Bronchial epithelial cell (primary cell): ENCODE measurements at places on chromosomes 1 and 21. TPM values are rescaled to one million over a fixed set of nuclear protein-coding genes. Genes with fewer than 3 reads are reported as not detected.

The CELA3A gene
- not detected in 2 replicates for total RNA-seq

The ADARB1 gene
- total RNA-seq: 10.0 and 14.0 TPM in 2 replicates

The AIRE gene
- total RNA-seq: not detected in 2 replicates

The ZRANB2 gene
- 30.8 and 45.1 TPM in 2 replicates for total RNA-seq

The ACTA1 gene
- not detected in 2 replicates for total RNA-seq

The FMO5 gene
- total RNA-seq: 0.51 TPM in 1 of 2 replicates, not detected in the other

The FOXD3 gene
- total RNA-seq: not detected in 2 replicates

The RGS13 gene
- total RNA-seq: not detected in 2 replicates

The LINGO4 gene
- total RNA-seq: under 0.01 TPM in 1 of 2 replicates, not detected in the other

- no peak for DNase-seq
Observed at GRCh38 chr1:212938846-212939245, 11.5 kb upstream of the VASH2 start.

DNA sequence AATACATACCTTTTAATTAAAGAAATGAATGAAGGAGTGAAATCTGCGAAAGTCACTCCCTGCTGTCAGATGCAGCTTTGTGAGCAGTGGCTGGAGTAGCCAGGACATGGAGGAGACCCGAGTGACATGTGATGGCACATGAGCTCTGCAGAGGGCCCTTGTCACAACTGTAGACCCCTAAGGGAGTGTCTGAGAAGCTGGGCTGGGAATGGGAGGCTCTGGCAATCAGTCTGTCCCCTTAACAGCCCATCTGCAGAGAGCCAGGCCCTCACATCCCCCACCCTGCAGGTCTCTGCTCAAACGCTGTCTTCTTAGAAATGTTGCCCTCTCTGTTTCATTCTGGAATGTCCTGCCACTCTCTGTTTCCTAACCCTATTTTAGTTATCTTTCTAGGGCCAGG is 124.3 kb downstream of the HMGB4 start:
- DNase-seq: no peak

DNA sequence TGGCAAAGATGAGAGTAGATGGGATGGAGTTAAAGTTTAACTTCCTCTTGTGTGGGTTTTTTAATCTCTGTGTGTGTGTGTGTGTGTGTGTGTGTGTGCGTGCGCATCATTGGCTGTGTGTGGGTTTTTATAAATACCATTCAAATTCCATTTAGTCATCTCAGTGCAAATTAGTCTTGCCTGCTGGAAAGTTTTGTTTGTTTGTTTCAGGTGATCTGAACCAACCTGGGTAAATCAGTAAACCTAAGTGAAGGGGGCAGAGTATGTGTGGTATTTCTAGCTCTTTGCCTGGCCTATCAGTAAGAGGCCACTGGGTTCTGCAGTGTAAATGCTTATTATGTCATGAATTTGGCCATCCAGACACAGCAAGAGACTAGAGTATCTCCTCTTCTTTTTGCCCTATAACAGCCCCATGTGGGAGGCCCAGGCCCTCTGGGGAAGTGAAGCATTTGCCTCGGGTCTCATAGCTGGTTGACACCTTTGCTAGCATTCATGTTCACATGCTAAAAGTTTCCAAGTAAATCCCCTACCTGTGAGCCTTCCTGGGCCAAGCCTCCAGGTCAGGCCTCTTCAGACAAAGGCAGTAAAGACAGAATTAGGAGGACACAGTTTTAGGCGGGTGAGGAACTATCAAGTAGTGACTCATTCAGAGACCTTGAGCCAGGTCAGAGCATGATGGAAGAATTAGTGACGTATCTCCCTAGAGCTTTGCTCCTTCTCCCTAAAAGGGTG is 14.7 kb downstream of the INTS3 start:
- no peak for DNase-seq

DNA sequence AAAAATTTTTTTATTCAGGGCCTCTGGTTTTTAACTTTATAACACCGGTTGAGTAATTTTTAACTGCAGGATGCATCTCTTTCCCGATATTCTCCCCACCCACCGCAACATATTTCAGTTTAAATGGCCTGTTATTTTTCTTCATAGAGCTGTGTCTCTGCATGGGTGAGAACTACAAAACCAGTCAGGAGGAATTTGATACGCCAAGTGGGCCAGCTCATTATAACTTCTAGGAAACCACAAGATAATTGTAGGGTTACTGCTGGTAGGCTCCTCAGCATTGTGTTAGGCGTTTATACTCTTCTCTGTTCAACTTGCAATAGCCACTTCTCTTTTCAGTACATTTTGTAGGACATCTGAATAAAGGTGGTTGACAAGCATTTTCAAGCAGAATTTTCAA is 169.7 kb downstream of the PBX1 start:
- DNase-seq: no peak

DNA sequence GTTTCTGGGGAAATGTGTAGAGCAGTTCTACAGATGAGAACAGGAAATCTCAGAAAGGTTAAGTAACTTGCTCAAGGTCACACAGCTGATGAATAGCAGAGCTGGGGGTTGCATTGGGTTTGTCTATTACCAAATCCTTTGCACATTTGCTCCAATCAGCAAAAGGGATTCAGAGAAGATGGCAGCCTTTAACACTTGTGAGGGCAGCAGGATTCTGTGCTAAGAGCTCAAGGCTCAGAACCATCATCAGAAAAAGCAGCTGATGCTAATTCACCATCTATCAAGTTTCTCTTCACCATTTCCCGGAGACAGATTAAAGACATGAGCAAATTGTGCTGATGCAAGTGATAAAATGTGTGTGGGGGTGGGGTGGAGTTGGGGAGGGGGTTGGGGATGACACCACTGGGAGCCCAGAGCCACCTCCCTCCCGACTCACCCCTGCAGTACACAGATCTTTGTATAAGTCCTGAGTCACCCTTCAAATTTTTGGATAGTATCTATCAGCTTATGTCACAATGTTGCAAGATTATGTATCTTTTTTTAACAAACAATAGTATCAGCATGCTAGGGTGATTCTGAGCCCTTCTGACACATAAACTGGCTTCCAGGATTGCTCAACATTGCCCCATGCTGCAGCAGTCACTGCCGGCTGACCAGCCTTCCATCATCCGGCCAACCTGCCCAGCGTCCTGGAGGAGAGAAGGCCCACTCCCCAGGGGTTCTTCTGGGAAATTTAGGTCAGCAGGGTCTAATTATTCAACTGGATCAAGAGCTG is 2.8 kb upstream of the SPSB1 start:
- peak; percentile 90 for DNase-seq

DNA sequence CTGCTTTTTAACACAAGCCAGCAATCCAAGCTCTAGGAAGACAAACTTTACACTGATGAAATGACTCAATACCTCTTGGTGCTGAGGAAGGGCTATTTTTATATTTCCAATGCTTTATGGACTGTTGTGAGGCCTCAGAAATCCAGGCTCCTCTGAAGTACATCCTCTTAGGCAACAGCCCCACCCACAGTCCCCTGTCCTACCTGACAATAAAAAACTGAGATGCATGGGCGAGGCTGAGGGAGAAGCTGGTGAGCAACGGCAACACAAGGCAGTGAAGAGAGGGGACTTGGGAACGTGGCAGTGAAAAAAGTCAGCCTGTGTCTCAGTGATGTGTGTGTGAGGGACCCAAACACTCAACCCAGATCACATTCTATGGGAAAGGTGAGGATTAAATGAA is 10.1 kb upstream of the CPT2 start:
- DNase-seq: no peak

DNA sequence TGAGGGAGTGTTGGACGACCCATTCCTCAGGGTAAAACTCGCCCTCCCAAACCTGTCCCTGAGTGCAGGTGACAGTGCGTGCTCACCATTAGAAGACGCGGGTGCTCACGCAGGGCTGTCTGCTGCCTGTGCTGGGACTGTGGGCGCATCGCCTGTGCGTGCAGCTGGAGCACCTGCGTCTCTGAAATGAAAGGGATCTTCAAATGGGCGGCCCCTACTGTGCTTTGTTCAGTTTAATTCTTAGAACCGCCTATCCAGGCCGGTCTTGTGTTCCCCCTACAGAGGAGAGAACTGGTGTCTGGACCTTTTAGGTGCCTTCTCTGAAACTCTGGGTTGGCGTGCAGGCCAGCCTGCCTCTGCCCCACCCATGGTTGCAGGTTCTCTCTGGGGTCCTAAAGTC is 125.8 kb downstream of the PCBP3 start:
- no peak for DNase-seq

- peak; percentile 73 for DNase-seq
Observed at GRCh38 chr1:67753776-67754525, 69.0 kb downstream of the GADD45A start.

- DNase-seq: peak; percentile 45
Observed at GRCh38 chr1:56375326-56375804, 204.0 kb downstream of the PLPP3 start.

DNA sequence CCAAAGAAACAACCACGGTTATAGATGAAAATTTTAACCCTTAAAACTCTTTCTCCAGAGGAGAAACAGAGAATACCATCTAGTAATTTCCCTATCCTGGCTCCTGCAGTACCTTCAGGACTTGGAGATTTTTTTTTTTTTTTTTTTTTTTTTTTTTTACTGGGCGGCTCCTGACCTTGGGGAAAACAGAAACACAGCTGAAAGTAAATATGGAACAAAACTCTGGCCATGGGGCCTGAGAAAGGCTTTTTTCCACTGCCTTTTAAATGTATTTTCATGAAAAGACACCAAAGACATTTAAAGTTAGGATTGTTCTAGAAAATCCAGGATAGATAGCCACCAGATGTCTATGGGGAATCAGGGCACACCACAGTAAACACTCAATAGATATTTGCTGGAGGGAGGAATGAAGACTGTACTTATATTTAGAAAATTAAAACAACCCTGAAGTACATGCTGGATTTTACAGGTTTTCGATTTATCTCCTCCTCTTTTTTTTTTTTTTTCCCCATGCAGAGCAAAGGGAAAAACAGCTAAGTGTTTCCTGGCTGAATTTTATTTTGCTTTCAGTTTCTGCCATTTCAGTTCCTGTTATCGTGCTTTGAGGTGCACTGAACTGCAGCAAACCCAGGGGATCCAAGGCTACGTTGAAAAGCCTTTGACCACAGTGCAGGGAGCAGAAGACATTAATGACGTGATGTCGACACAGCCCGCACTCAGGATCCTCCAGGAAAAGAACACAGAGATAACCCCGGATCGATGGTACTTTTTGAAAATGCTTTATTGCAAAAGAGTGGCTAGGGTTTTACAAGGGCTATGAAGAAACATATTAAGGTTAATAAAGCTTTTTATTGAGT is 35.7 kb upstream of the CNN3 start:
- DNase-seq: no peak

GRCh38 chr1:219385787-219386427 is 212.2 kb downstream of the LYPLAL1 start:
- DNase-seq: peak; percentile 56

DNA sequence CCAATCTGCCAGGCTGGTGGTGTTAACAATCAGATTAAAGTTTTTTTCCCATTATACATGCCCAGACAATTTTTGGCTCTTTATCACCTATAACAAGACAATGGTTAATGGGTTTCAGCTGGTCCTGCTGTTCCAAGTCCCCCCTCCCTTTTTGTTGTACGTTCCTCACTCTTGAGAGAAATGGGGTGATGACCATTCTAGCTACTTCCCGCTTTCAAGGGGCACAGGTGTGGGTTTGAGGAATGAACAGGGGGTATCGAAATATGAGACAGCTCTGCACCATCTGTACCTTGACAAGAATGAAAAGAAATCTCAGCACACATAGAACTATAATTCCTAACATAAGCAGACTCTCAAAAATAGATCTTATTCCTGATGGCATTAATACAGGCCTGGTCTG is 326.8 kb downstream of the PTPRU start:
- no peak for DNase-seq

- no peak for DNase-seq
Observed at GRCh38 chr1:167412920-167413319, 105.4 kb downstream of the CD247 start.

DNA sequence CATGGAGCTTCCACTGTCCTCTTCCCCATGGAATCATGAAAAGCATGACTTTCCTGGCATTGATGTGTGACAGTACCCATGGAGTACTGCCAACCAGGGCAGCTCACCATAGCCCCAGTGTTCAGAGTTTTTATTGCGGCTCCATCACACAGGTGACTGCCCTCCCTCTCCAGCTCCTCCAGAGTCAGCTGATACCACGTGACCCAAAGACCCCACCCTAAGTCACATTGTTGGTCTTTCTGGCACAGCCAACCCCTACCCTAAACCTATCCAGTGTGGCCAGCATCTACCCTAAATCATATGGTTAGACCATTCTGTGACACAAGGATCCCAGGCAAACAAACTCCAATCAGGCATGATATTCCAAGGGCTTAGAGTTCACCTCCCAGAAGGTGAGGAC is 77.4 kb upstream of the VAMP3 start:
- DNase-seq: no peak

GRCh38 chr1:25206201-25206600 is 26.1 kb downstream of the SYF2 start:
- DNase-seq: no peak

DNA sequence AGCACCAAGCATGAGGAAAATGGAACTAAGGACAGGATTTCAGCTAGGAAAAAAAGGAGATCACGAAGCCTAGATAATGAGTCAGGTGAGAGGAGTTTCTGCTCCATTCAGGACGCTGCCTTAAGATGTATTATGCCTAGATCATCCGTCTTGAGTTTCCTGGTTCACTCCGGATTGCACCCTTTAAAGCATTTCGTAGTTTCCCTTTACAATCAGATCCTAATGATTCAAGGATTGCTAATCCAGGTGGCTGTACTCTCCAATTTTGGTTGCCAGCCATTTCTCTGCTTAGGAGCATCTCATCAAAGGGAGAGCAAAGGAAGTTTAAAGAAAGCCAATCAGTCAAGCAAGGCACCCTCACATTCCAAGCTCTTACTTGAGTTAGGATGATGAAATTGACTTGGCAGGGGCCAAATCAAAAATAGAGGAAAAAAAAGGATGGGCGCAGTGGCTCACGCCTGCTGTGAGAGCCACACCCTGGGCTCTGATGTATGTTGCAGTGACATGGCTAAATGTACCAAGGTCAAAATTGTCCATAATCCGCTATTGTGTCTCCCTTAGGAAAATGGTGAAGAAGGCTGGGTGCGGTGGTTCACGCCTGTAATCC is 156.9 kb upstream of the SOD1 start:
- DNase-seq: peak; percentile 78

DNA sequence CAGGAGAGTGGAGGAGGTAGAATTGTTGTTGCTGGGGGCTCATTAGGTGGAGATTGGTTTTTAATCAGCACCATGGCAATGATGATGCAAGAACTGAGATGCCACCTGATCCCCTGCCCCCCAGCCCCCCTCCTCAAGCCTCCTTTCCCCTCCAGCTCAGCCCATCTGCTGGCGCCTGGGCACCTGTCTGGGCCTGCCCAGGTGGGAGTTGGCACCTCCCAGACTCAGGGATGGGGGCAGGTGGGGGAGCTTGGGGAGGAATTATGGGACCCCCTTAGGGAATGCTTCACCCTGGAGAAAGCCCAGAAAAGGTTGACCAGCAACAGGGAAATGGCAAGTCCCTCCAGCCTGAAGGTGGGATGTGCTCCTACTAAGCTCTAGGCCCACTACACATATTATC is 1.5 kb upstream of the NHLH1 start:
- no peak for DNase-seq

DNA sequence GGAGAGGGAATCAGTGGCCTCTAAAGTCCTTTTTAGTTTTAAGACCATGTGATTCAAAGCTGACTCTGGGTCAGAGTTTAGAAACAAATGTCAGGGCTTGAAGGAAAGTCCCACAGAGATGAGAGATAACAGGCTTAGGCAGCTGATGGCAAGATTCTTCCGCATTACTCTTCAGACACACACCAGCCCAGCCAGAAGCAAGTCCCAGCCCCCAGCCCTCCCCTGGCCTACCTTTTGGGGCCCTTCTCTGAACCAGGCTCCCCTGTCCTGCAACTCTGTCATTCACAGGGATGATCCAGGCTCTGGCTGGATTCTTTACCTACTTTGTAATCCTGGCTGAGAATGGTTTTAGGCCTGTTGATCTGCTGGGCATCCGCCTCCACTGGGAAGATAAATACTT is 13.1 kb upstream of the CASQ1 start:
- DNase-seq: no peak
